Type B pancreatic cell (in vitro differentiated cells): ENCODE measurements at places on chromosomes 7 and 10.

DNA sequence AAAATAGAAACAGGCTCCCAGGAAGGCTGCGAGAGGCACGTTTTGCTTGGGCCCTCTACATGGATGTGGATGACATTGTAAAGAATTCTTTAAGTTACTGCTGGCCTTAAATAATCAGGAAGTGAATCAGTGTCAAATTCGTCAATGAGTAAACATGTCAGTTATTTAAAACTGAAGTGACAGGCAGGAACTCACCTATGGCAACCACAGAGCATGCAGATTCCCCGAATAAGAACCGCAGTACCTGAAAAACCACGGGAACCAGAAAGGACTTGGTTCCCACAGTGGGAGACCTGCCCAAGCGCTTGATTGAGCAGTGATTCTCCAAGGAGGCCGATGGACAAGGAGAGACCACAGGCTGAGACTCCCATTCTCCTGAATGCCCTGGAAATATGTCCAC lies 351.2 kb upstream of the AKR1E2 start:
- peaks cover 25% of the 10 kb centered on the region for H3K4me1 ChIP-seq
- H3K27me3 ChIP-seq = no peaks in the 10 kb centered on the region
- no peak overlapping the region for H3K4me3 ChIP-seq
- H3K27ac ChIP-seq = no peak overlapping the region
- H3K36me3 ChIP-seq = no peaks in the 10 kb centered on the region

GRCh38 chr7:20666444-20666843 lies 51.0 kb downstream of the ABCB5 start:
- H3K4me1 ChIP-seq = no peaks in the 10 kb centered on the region
- DNase-seq = no peak
- no peak overlapping the region for H3K27ac ChIP-seq
- H3K4me3 ChIP-seq = no peak overlapping the region

GRCh38 chr7:74523015-74523414 lies 69.3 kb downstream of the GTF2IRD1 start:
- H3K27me3 ChIP-seq = no peaks in the 10 kb centered on the region
- H3K36me3 ChIP-seq = peaks cover 20% of the 10 kb centered on the region

DNA sequence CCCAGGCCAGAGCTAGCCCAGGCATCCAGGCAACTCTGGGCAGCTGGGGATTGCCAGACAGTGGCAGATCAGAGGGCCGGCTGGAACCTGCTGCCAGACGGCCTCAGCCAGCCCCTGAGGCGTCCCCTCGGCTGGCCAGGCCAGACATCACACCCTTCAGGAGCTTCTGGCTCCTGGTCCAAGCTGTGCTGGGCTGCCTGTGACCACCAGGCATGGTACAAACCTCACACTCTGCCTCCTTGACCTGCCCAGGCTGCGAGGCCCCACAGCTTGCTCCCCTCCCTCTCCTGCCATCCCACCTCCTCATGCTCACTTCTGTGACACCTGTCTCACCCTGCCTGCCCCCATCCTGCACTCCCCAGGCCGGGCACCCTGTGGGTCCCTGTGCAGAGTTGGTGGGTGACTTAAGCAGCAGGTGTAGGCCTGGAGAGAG lies 5.7 kb downstream of the DEPP1 start:
- H3K36me3 ChIP-seq = peaks cover 22% of the 10 kb centered on the region
- no peak for DNase-seq
- no peak overlapping the region for H3K4me3 ChIP-seq
- H3K4me1 ChIP-seq = peaks cover 16% of the 10 kb centered on the region
- H3K27me3 ChIP-seq = no peaks in the 10 kb centered on the region
- H3K27ac ChIP-seq = no peak overlapping the region

DNA sequence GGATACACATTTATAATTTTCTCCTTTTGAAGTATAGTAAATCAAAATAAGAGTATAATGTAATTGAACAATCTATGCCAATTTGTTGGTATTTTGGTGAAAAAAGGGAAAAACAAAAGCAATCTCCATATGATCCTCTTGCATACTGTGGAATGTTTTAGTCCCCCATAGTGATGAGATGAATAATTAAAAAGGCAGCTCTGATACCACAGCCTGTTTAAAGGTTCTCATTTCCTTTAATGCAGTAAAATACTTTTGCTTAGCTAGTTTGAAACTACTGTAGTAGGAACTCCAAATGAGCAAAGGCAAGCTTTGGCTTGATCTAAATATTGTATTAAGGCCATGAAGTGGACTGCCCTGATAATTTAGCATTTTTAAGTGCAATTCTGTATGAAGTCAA lies 77.6 kb downstream of the VTI1A start:
- H3K27me3 ChIP-seq = no peaks in the 10 kb centered on the region
- H3K36me3 ChIP-seq = no peaks in the 10 kb centered on the region
- no peak overlapping the region for H3K27ac ChIP-seq
- no peak overlapping the region for H3K4me3 ChIP-seq
- peaks cover 11% of the 10 kb centered on the region for H3K4me1 ChIP-seq

- H3K4me3 ChIP-seq = no peak overlapping the region
- no peaks in the 10 kb centered on the region for H3K36me3 ChIP-seq
- no peak for DNase-seq
- no peak overlapping the region for H3K27ac ChIP-seq
- H3K4me1 ChIP-seq = peaks cover 5% of the 10 kb centered on the region
Observed at GRCh38 chr7:159102681-159103381, 41.8 kb downstream of the VIPR2 start.

DNA sequence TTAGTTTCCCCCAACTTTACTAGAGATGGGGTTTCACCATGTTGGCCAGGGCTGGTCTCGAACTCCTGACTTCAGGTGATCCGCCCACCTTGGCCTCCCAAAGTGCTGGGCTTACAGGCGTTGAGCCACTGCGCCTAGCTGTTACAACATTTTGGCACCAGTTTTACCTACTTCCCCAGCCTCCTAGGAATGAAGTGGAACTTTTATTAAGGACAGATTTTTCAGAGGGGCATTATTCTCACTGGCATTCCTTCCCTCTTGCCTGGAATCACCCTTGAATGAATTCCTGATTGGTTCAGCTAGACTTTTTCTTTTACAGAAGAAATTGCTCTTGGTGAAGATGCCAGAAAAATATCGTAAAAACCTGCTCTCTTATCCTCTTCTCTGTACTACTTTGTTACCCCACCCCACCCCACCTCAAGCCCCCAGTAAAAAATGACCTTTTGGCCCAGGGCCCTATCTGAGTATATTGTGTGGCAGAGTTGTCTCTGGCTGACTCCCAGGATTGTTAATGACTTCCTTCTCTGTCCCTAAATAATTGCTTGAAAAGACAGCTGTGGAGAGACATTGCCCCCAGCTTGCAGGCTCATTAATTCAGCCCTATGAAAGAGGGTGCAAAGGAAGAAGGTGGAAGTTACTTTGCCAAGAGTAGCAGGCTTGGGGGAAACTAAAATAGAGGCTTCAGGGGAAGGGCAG lies 189.6 kb downstream of the AUTS2 start:
- peaks cover 51% of the 10 kb centered on the region for H3K4me1 ChIP-seq
